ENCODE measurements at places on chromosomes 11 and 22.

- no peak for DNase-seq
Observed at GRCh38 chr11:72743321-72744221, 8.6 kb downstream of the ARAP1 start.

DNA sequence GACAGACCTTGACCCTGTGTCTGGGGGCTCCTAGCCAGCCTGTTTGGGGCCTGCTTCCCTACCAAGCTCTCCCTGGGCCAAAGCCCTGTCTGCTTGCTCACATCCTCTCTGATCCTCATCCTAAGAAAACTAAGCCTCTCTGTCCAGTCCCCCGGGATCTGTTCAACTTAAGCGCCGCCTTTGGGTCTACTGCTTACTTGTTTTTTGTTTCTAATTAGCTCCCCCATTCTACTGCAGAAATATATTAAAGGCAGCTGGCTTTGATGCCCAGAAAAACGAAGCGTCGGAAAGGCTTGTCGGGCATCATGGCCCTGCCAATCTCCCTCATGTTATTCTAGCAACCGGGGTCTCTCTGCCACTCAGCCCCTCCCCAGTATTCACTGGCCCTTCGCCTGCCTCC lies 3.4 kb downstream of the DSCAML1 start:
- no peak for DNase-seq

DNA sequence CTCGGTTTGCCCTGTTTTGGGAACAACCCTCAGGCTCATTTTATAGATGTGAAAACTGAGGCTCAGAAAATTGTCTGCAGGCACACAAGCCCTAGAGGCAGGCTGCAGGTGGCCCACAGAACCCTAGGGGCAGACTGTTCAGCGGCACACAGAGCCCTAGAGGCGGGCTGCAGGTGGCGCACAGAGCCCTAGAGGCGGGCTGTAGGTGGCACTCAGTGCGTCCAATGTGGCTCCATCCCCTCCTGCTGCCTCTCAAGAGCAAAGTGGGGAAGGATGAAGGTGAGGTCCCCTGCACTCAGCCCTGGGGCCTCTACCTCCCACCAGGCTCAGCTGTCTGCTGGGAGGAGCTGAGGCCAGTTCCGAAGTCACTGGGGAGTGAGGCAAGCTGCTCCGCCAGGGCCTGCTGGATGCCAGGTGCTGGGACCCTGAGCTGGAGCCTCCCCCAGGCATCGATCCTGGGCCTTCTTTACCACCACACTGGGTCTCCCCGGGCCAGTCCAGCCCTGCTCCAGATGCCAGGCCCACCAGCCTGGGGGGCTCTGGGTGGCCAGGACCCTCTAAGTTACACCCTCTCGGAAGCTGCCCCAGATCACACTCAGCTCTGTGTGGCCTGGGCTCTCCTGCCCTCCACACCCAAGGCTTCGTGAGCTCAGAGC lies 2.3 kb downstream of the ACY3 start:
- no peak for DNase-seq

GRCh38 chr22:29510542-29510941 lies 30.5 kb downstream of the NEFH start:
- no peak for DNase-seq

- DNase-seq, result no peak
Observed at GRCh38 chr11:67649634-67650510, 658 bp downstream of the ACY3 start.

DNA sequence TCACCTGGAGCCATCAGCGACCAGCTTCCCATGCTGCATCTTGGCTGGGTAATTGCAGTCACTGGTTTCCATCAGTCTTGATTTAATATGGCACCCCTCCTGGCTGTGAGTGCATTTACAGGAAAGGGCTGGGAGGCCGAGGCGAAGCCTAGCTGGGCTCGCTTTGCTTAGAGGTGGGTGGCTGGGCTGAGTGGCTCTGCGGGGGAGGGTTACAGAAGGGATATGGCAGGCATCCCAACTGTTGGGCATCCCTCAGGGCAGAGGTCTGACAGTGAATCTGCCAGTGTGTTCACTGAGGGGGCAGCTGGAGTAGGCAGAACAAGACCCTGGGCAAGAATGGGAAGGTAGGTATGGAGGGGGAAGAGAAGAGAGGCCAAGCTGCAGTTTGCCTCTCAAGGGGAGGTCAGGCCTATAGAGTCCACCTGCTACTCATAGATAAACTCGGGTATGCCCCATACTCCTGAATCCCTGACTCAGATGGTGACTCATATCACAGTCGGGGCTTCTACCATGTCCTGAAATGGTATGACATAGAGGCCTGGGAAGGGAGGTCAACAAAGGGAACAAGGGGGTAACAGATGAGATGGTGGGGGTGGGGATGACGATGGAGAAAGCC lies 77.5 kb upstream of the PHOX2A start:
- no peak for DNase-seq

DNA sequence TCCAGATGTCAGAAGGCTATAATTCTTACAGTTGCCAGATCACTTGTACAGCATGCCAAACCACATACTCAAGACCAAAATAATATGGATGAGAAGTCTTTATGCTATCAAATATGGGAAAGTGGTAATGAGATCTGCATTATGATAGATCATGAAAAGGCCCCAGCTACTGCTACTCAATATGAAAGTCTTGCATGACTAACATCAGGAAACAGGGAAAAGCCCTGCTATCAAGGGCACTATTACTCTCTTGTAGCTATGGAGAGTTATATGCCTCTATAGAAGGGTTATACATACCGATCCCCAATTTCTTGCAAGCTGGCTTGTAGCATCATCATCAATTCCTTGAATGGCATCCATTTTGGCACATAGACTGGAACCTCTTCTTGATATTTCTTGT lies 30.2 kb upstream of the TMPRSS5 start:
- DNase-seq, result no peak

GRCh38 chr22:44608597-44609399 lies 93.2 kb upstream of the PRR5 start:
- DNase-seq, result no peak

DNA sequence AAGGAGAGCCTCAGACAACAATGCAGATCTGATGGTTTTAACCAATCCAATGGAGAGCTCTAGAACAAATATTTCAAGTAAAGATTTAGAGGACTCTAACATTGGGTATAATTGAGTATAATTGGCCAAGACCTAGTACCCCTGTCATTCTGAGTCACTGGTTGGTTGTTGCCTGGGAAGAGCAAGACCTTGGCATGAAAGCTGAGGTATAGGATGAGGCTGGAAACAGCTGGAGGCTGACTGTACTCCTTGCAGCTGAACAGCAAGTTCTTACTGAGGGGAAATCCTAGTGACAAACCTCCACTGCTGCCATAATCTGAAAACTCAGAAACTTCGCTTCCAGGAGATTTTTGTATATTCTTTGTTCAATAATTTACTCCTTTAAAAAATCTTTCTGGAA lies 54.3 kb upstream of the MUC15 start:
- DNase-seq, result no peak

- no peak for DNase-seq
Observed at GRCh38 chr11:87203907-87204602, 166.3 kb downstream of the TMEM135 start.

DNA sequence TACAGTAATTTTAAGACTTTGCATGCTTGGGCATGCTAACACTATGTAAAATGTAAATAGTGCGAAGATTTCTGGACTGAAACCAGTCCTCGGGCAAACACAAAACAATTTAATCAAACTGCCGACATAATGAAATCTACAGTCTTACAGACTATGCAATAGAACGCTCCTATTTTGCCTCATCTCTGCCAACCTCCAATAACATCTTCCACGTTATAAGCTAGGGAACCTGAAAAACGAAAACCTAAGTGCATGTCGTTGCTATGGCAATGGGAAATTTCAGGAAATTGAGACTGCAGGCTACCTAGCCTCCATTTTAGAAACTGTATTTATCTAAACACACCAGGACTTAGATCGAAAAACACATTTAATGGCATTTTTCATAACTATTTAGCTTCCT lies 1.1 kb downstream of the CSTF3 start:
- no peak for DNase-seq

DNA sequence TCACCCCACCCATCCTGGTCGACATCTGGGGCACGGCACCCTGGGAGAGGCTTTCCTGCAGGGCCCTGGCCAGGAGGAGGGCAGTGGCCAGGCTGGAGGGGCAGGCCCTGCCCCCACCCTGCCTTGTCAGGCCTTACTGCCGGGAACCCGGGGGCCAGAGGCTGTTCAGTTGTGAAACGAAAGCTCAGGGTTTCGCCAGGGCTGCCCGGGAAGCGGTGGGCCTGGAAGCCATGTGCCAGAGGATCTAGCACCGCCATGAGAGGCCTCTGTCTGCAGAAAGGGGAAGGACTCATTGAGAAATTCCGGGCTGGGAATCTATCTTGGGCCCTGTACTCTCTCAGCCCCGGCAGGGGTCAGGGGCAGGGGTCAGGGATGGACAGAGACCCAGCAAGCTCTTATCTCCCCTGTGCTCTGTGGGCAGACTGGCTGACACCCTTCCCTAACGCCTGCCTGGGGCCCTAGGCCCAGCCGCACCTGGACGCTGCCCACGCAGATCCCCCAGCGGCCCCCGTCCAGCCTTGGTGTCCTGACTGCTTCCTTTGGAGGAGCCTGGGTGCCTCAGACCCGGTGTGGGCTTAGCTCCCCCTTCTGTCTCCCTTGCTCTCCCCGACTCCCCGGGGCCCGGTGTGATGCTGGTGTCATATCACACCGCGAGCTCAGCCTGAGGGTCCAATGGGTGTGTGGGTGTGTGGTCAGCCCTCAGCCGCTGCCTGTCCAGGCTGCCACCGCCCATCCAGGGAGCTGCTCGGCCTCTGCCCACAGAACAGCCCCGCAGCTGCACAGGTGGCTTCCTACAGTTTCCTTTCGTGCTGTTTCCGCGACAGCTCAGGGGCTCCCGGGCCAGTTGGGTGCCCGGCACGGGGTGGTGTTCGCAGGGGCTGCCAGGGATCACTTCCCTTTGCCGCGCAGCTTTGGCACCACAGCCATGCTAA lies 6.5 kb downstream of the PIM3 start:
- DNase-seq, result peak; percentile 8

DNA sequence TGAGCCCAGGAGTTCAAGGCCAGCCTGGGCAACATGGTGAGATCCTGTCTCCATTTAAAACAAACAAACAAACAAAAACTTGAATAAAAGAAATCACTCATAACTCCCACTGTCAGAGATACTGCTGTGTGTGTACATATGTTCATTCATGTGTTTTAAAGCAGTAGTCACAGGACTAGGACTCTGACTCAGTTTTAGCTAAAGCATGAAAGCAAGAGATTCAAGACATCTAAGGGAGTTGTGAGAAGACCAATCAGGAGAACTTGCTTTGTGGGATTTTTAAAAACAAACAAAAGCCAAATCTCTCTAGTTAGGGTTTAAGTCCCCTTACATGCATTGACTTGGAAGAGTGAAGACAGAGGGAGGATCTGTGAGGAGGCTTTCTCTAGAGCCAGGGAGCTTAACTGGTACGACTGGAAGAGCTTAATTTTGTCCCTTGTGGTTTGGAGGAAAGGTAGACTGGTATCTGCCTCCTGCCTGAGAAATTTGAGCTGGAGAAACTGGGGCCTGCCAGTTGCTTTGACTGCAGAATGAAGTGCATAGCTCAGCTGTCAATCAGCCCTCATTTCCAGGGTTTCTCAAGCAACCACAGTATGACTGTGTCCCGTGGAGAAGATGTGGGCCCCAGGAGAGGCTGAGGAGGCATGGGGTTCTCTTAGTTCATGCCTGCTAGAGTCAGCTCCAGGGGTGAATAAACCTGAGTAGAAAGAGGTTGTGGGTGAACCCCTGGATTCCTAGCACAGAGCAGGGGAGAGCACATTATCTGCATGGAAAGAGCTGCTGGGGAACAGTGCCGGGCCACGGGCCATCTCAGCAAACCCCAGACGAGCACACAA lies 30.6 kb downstream of the EXPH5 start:
- DNase-seq, result no peak

DNA sequence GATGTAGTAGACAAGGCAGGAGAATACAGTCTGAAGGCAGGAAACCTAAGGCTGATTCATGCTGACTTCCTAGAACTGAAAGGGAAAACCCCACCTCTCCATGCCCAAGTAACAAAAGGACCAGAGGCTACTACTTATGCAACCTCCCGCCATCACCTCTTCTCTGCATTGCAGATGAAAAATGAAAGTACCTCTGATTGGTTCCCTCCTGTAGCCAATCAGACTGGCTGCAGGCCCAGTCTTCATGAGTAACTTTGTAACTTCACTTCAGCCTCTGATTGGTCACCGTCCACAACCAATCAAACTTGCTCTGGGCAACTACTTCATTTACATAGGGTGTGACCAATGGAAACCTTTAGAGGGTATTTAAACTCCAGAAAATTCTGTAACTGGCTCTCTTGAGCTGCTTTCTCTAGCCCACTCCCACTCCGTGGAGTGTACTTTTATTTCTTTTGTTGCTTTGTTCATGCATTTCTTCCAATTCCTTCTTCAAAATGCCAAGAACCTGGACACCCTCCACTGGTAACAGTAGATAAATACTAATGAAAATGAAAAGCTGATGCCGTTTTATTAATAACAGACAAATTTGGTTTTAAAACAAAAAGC lies 5.2 kb upstream of the MAP6 start:
- no peak for DNase-seq

DNA sequence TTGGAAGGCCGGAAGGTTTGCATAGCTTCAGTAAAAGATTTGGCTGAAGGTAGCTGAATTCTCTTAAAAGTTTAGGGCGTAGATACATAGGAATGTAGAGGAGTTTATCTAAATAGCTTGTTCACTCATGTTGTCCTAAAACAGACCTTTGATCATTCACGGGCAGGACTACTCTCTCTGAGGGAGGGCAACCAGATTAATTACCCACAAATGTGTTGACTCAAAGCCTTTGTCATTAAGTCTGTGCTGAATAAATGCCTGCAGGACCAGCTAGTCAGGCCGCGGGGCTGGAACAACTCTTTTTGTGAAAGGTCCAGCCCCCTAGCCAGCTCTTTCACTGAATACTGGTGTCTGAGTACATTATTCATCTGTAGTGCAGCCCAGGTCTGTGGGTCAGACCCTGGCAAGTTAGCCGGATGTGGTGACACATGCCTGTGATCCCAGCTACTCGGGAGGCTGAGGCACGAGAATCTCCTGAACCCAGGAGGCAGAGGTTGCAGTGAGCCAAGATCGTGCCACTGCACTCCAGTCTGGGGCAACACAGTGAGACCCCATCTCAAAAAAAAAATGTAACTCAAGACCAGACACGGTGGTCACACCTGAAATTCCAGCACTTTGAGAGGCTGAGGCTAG lies 2.8 kb upstream of the FADD start:
- DNase-seq, result no peak

DNA sequence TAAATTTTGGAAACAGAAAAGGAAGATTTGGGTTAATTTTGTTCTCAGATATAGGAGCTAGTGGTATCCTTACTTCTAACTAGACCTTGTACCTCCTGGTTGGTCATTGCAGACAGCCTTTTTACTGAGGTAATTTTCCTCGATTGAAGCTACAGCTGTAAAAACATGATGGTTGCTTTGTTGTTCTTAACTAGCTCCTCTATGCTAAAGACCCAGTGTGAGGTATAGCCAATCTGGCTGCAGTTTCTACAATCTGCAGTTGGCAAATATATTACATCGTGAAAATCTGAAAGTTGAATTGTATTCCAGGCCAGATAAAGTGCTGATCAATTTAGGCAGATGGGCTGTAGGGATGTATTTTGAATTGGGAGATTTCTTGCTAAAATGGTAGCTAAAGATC lies 116.5 kb downstream of the AASDHPPT start:
- DNase-seq, result no peak

GRCh38 chr11:69892986-69893555 lies 73.9 kb upstream of the FGF3 start:
- DNase-seq, result no peak

GRCh38 chr11:2461253-2461955 lies 16.6 kb downstream of the KCNQ1 start:
- DNase-seq, result no peak

- no peak for DNase-seq
Observed at GRCh38 chr11:102323542-102324251, 6.4 kb downstream of the BIRC3 start.

GRCh38 chr22:34414467-34415440 lies 494.5 kb upstream of the LARGE1 start:
- DNase-seq, result peak; percentile 72

- no peak for DNase-seq
Observed at GRCh38 chr22:21902296-21903087, 35.0 kb upstream of the MAPK1 start.

Data from neural crest cell (in vitro differentiated cells).